ENCODE measurements at places on chromosomes 13 and 19.

GRCh38 chr13:73717632-73718031 lies 416.6 kb downstream of the KLF12 start:
- no peak for DNase-seq

DNA sequence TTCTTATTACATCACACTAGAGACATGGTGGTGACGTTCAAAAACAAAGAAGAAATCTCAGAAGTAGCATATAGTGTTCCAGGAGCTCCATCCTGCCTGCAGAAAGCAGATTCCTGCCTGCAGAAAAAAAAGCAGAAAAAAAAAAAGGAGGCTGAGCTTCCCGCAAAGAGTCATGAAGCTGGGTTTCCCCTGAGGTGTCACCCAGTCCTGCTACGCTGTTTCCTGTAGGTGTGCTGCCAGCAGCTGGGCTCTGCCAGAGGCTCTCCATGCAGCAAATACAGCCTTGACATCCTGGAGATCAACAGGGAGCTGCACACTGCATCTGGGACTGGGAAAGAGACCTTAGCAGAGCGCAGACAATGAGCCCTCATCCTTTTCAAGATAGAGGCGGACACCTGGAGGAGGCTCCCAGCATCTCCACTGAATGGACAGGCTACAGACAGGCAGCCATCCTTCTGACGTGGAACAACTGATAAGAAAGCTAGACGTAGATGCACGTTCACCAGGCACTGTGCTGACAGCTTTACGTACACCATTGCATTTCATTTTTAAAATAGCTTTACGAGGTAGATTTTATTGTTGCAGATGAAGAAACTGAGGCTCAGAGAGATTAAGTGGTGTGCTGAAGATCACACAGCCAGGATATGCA lies 350.9 kb downstream of the FOXO1 start:
- DNase-seq, result peak; percentile 9

DNA sequence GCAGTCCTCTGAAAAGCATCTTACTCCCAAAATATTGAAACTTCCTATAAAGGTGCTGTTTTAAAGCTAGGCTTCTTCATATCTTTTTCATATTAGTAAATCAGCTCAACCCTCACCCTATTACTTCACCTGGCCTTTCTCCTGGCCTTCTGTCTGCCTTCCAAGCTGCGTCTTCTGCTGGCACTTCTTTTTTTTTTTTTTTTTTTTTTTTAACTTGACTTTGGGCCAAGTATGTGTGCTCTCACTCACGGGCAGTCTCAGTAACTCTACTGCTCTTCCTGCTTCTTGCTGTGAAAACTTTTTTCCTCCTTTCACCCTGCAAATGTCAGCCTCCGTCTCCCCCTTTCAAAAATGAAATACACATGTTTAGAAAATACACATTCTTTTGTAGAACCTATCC lies 41.2 kb upstream of the KCTD4 start:
- no peak for DNase-seq

DNA sequence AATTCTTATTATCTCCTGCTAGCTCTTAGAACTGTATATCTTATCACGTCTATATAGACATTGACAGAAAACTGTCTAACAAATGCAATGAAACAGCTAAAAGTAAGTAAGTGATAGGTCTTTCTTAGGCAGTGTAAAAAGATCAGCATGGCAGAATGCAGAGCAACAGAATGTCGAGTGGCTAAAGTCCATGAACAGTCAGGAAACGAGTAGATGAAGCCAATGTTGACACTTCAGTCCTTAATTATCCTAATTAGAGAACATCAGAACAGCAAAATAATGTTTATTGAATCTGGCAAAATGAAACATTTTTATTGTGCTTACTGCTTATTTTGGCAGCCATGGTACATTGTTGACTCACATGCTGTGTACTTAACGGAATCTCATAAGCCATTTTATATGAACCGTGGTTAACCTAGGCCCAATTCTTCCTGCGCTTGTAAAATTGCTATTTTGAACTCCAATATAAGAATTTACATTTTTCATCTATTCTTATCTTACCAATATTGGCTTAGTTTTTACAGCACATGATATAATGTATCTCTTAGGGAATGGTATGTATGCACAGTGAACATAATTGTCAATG lies 748.1 kb downstream of the DACH1 start:
- DNase-seq, result no peak

- no peak for DNase-seq
Measured at GRCh38 chr19:5148794-5149190, 179.9 kb downstream of the KDM4B start.

GRCh38 chr19:4722671-4723594 lies 709 bp downstream of the DPP9 start:
- DNase-seq, result no peak

- DNase-seq, result no peak
Measured at GRCh38 chr13:110258876-110259631, 47.9 kb downstream of the COL4A1 start.

DNA sequence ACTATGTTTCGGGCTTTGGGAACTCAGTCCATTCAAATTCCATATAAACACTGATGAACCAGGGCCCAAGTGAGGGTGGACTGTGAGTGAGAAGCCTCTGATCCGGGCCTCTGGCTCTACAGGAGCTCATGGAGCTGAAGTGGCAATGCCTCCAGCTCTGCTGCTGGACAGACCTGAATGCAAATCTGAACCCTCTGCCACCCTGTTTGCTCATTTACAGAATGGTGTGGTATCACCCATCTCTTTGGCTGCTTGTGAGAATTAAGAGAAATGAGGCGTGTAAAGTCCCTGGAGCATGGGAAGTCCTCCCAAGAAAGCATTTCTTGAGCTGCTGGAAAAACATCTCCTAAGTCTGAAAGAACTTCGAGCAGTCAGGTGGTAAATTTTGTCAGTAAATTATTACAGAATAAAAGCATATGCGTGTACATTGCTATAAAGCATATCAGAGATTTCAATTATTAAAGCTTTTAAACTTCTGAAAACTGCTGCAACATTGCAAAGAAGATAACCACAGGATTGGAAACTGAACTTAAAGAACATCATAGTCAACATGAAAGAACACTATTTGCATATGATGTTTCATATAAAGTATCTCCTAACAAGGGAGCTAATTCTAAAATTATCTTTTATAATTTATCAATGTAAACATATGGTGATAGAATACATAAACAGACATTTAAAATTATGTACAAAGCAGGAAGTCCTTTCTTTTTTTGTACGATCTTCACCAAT lies 369.0 kb downstream of the UQCRFS1 start:
- no peak for DNase-seq

- no peak for DNase-seq
Measured at GRCh38 chr19:2550431-2551171, 74.7 kb downstream of the GADD45B start.

DNA sequence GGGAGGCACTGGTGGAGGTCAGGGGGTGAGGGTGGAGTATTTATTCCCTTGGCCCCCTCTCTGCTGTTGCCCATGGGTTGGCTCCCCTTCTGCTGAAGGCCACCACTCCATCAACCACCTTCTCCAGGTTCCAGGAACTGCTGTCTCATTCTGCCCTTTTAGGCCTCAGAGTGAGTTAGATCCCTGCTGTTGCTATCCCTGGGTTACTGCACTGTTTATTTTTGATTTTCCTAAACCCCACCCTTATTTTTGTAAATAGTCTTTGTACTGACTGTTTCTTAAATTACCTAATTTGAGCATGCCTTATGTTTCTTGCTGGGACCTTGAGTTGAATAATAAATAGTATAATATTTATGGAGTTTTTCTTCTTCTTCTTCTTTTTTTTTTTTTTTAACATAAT lies 132.8 kb downstream of the RGCC start:
- no peak for DNase-seq

DNA sequence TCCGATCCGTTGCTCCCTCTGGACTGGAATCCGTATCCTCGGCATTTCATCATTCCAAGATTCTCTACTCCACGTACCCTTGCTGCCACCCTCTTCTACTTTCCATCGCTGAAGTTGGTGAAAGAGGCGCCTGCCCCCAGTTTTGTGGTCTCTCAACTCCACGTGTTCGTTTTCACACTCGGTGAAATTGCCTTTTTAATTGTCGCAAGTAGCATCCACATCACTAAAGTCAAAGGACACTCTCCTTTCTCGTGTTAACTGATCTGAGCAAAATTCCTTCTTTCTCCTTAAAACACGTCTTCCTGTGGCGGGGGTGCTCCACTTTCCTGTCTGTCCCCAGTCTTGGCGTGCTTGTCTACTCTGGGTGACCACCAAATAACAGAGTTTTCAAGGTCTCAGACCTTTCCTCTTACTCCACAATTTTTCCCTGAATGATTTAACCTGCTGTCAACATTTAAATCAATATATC lies 1.1 kb upstream of the TMTC4 start:
- no peak for DNase-seq

DNA sequence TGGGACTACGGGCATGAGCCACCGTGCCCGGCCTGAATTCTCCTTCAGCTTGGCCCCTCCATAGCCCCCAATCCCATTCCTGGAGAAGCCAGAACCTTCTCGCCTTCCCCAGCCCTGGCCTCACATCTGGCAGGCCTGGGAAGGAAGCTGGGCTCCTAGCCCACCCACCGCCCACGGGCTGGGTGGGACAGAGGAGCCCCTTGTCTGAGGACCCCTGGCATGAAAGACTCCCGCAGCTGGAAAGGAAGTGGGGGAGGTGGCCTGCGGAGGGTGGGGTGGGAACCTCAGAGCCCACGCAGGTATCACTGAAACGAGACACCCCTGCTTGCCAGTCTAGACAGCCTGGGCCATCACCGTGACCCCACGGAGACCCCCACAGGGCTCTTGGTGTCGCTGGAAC lies 7.7 kb upstream of the NANOS3 start:
- no peak for DNase-seq

DNA sequence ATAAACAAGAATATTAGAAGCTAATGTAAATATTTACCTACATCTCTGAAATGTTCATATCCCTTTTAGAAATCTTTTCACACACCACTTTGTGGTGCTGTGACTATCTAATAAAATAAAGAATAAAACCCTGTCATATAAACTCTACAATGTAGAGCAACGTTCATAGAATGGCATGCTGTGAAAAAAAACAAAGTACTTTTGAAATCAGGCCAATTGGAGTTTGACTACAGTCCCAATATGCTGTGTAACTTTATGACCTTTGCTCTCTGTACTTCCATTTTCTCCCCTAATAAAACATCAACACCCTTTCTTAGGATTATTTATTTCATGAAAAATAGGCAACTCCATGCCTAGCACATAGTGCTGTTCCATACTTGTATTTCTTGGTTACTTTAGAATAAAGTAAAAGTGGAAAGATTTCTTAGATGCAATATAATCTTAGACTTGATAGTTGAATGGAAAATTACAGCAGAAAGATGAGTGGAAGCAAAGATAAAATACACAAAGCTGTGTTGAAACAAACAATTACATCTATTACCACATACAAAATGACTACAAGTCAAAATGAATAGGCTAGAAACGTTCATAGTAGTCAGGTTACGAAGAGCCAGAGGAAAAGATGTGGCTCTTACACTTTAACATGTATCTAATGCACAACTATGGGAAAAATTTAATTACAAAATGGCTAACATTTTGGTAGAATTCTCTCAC lies 613.2 kb upstream of the SLITRK5 start:
- DNase-seq, result no peak

DNA sequence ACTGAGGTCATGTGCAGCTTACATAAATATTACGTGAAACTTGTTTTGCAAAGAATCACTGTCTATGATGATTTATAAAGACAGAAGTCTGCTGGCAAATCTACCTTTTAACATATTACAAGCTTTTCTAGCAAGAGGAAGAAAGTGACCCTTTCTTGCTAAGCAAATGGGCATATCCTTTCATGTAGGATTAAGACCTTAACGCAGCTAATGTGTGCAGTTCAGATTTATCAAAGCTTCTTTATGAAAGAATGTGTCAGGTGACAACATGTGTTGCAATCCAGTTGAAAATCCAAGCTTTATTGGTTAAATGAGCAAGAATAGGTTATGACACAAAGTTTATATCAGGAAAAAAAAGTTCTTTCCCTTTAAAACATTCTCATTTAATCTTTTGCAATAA lies 115.6 kb upstream of the NBEA start:
- no peak for DNase-seq

- no peak for DNase-seq
Measured at GRCh38 chr19:32067685-32068084, 277.7 kb upstream of the ZNF507 start.

DNA sequence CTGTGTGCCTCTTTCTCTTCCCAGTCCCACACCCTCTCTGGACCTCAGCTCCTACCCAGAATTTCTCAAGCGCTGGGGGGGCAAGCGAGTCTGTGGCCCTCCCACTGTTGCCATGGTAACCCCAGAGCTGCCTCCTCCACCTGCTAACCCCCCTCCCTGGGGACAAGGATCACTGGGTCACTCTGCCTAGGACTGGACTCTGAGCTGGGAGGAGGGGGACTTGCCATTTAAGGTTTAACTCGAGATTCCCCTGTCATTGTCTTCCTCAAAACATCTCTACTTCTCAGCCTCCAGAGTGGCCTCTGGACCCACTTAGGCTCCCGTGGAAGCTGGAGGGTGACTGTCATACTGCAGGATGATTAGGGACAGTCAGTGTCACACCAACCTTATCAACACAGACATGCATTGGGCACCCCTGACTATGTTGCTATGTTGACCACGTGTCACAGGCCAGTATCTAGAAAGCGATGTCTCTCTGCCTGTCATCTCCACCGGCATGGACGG lies 2.2 kb downstream of the PALM3 start:
- DNase-seq, result no peak

GRCh38 chr13:113187263-113187669 lies 21.2 kb downstream of the PCID2 start:
- no peak for DNase-seq

GRCh38 chr13:52195401-52195837 lies 36.0 kb upstream of the NEK3 start:
- DNase-seq, result no peak

DNA sequence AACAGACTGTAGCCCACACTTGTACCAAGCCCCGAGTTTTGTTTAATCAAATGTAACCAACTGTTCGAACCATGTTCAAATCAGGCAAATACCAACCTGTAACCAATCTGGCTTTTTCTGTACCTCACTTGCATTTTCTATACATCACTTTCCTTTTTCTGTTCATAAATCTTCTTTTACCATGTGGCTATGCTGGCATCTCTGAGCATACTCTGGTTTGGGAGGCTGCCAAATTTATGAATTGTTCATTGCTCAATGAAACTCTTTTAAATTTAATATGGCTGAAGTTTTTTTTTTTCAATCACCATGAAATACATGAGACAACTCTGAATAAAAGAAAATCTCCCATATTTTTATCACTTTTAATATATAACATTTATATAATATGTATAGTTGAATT lies 256.1 kb downstream of the SLITRK6 start:
- DNase-seq, result no peak

- DNase-seq, result no peak
Measured at GRCh38 chr13:68160466-68160865, 930.3 kb upstream of the PCDH9 start.

DNA sequence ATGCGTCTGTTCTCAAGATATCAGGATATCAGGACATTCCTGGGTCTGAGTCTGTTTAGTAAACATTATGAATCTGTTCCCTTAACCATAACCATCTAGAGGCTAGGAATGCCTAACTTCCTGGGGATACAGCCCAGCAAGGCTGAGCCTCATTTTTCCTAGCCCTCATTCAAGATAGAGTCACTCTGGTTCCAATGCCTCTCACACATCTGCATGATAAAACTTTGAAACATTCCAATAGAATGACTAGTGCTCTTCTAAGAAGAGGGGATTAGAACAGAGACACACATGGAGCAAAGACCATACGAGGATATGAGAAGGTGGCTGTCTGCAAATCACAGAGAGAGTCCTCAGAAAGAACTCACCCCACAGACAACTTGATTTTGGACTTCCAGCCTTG lies 20.6 kb upstream of the CABP5 start:
- DNase-seq, result no peak

- no peak for DNase-seq
Measured at GRCh38 chr13:98665638-98665995, 86.9 kb downstream of the SLC15A1 start.
